ENCODE measurements at places on chromosomes 7 and 10.

DNA sequence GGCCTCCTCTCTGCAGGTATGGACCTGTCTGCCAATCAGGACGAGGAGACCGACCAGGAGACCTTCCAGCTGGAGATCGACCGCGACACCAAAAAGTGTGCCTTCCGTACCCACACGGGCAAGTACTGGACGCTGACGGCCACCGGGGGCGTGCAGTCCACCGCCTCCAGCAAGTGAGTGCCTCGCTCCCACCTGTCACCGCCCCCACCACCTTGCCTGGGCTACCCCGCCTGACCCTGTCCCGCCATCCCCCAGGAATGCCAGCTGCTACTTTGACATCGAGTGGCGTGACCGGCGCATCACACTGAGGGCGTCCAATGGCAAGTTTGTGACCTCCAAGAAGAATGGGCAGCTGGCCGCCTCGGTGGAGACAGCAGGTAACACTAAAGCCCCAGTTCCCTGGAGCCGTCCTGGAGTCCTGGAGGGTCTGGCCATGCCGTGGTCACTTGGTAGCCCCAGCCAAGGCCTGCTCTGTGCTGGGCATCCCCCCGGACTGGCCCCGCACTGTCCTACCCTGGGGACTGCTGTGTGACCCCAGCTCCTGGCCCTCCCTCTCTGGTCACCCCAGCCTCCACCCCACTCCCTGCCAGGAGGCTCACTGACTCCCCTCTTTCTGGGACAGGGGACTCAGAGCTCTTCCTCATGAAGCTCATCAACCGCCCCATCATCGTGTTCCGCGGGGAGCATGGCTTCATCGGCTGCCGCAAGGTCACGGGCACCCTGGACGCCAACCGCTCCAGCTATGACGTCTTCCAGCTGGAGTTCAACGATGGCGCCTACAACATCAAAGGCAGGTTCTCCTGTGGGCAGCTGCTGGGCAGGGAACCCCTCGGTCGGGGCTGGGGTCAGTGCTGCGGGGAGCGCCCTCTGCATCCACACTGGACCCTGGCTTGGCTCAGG lies 178.0 kb downstream of the RNF216 start:
- DNase-seq = no peak

DNA sequence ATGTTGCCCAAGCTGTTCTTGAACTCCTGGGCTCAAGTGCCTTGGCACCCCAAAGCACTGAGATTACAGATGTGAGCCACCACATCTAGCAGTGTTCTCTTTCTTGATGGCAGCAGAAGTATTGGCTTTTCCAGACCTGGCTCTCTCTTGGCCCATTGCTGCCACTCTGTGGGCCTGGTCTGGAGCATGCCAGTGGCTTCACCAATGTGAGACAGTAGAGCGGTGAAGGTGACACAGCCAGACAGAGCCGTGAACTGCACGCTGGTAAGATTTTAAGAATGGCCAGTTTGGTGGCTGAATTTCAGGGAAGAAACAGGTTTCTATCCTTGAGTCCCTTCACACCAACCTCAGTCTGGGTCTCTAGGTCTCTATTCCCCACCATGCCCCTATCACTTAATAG lies 552.7 kb upstream of the NRP1 start:
- DNase-seq = no peak

- DNase-seq = peak; percentile 98
These were observed at the start of gene IL6 for GRCh38 chr7:22726907-22727713. TSS of gene IL6 (plus strand) at chr7:22727200. CDS start at chr7:22727263, 63 bp downstream.

GRCh38 chr7:48617993-48618392 lies 306.4 kb upstream of the CDC14C start:
- no peak for DNase-seq

- peak; percentile 94 for DNase-seq
These were observed 21.0 kb upstream of the LRRC17 start for GRCh38 chr7:102891693-102892261.

DNA sequence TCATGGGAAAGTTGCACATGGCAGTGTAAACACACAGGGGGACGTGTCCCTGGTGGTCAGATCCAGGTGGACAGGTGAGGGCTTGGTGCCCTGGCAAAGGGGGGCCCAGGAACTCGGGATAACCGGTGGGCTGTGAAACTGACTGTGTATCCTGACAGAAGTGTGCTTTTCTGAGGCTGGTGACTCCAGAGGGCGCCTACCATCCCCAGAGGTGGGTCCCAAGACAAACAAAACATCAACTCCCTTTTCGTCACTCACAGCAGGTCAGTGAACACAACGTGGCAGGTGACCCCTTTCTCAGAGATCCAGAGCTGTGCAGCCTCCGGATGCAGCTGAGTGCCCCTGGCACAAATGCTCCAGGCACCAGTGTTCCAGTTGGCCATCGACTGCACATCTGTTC lies 56.0 kb upstream of the DDC start:
- no peak for DNase-seq

Data from fibroblast of mammary gland (primary cell).